ENCODE measurements at places on chromosomes 1 and 21. TPM values are rescaled to one million over a fixed set of nuclear protein-coding genes. Genes with fewer than 3 reads are reported as not detected.

The GUCA2B gene
- total RNA-seq, result not detected

DNA sequence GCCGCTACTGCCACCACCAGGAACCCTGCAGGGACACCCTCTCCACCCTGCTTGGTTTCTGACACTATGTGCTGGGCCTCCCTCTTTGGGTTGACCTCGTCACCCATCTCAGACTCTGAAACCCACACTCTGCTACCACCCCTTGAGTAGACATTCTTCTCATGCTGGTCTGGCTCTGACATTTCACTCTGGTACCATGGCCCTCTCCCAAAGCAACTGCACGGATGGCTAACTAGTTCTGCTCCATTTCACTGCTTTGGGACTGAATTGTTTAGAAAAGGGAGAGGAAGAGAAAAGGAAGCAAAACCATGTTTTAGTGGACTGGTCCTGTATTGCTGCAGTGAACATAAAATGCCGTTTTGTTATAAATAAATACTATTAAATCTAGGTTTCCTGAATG is 137.8 kb downstream of the KCNK2 start:
- no peak for DNase-seq

The C1orf21 gene
- not detected for total RNA-seq

- no peak for DNase-seq
Observed at GRCh38 chr1:93770640-93771039, 89.0 kb upstream of the BCAR3 start.

The CR1 gene
- total RNA-seq, result not detected

DNA sequence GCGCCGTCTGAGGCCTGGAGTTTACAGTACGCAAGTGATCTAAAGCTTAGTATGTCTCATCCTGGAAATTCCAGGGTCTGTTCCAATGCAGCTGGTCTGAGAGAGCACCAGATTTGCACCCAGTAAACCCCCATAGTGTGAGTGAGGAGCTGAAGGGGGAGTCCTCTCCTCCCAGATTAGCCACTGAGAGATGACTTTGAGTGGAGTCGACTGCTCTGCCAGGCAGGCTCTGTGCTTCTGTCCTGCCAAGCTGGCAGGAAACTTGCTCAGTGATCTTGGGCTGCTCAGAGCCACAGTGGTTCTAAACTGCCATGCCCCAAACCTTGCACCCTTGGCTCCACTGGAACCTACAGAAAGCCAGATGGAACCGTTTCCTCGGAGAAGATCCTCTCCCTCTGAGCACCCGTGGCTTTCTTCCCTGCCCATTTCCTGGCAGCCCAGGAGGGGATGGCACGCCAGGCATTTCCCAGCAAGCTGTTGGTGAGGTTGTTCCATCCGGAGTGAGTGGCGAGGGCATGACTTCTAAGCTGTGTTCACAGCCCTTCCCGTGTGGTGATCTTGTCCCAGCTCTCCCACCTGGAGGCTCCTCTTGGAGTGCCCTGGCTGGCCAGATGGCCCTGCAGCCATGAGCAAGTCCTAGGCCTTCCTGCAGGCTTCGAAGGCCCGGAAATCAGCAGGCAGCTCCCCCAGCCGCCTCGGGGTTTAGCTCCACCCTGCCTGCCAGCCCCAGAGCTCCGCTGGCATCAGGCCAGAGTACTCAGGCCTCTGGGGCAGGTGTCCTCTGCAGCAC is 125.9 kb upstream of the VAMP3 start:
- DNase-seq, result peak; percentile 93

The CNR2 gene
- not detected for total RNA-seq

DNA sequence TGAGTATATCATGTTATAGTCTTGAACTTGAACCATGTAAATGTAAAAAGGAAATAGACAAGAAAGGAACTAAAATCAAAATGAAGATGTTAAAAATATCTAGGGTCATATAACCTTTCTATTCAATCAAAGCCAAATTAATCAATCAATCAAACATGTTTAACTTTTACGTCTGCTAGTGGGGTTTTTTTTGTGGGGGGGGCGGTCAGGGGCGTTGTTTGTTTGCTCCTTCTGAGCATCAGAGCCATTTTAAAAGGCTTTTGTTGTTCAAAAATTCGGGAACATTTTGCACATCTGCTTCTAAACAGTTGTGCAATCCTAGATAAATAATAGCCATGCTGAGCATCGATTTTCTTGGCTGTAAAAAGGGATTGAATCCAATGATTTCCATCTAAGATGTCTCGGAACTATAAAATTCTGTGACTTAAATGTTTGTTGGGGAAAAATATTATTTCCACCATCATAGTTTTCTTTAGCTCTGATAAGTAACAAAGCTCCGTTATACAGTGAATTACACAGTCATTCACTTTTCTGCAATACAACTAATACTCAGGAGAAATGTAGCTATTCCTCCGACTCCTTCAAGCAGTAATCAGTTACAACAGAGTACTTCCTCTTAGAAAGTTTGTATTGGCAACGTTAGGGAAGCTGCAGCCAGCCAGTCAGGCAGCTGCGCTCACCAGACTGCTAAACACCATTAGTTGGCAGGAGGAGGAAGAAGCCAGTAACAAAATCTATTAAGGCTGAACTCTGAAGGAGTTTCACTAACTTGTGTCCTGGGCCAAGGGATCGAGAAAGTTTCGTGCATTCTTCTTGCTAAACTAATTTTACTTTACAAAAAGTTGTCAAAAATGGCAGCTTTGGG is 2.2 kb downstream of the SPATA6 start:
- DNase-seq, result peak; percentile 22

DNA sequence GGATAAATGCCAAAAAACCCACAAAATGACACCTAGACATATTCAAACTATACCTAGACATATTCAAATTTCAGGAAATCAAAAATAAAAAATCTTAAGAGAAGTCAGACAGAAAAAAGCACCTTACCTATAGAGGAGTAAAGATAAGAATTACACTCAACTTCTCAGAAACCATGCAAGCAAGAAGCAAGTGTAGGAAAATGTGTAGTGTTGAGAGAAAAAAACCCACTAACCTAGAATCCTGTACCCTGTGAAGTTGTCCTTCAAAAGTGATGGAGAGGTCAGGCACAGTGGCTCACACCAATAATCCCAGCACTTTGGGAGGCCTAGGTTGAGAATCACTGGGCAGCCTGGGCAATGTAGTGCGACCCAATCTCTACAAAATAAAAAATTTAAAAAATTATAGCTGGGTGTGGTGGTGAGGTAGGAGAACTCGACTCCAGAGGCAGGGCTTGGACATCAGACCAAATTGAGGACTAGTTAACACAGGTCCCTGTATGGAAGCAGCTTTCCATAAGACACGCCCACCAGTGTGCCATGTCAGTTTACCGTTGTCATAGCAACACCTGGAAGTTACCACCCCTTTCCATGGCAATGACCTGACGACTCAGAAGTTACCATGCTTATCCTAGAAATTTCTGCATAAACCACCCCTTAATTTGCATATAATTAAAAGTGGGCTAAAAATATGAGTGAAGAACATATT is 20.7 kb downstream of the PDIK1L start:
- DNase-seq, result no peak

- DNase-seq, result no peak
Observed at GRCh38 chr1:155889566-155889965, 21.6 kb downstream of the RIT1 start.

The C8B gene
- not detected for total RNA-seq

DNA sequence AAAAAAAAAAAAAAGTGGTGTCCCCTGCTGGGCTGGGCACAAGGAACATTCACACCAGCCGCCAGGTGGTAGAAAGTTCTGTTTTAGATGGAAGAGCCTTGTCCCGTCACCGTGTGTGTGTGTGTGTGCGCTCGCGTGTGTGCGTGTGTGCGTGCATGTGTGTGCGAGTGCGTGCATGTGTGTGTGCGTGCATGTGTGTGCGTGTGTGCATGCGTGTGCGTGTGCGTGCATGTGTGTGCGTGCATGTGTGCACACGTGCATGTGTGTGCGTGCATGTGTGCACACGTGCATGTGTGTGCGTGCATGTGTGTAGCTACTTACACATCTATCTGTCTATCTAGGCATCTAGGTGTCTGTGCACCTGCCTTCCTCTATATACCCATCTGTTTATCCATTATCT is 491.7 kb downstream of the NPHP4 start:
- no peak for DNase-seq
